Fibroblast of skin of right biceps (primary cell): ENCODE measurements at places on chromosomes 5 and 9.
A peak's percentile ranks its signal among the peaks of the same experiment; 100 is the strongest.

GRCh38 chr5:39116344-39117170, 42.4 kb upstream of the RICTOR start:
- no peak for DNase-seq

- no peak for DNase-seq
Measured at GRCh38 chr5:143552680-143553079, 149.2 kb upstream of the NR3C1 start.

DNA sequence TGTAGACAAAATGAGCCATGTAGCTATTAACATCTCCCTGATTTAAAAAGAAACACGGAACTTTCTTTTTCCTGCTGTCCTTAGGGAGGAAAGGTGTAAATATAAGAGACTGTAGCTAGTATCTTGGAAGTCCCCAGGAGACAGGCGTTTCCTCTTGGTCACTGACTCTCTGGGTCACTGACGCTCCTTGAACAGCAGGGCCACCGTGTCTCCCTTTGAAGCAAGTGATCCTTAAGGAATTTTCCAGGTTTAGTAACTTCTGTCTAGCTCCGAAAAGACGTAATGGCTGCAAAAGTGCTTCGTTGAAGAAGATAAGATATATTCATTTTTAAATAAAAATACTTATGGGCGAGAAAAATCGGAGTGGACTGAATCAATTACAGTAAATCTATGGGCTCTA, 745 bp upstream of the CLTA start:
- DNase-seq: no peak

GRCh38 chr9:96031366-96031824, 155.9 kb downstream of the ERCC6L2 start:
- no peak for DNase-seq

GRCh38 chr5:129972465-129973141, 68.3 kb downstream of the CHSY3 start:
- peak; percentile 23 for DNase-seq

DNA sequence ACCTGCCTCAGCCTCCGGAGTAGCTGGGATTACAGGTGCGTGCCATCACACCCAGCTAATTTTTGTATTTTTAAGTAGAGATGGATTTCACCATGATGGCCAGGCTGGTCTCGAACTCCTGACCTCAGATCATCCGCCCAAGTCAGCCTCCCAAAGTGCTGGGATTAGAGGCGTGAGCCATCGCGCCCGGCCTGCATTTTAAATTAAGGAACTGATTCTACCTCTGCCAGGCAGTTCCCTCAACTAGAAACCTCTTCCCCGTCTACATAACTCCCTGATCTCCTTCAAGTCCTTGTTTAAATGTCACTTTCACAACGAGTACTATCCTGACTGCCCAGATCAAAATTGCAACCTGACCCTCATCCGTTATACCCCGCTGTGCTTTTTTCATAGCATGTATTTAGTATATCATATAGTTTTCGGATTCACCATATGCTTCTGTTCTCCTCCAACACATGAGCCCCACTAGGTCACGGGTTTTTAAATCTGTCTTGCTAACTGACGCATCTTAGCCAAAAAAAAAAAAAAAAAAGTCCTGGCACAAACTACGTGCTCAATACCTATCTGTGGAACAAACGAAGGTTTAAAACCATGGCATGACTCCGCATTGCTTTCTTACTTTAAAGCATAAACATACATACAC, 858 bp upstream of the SOWAHA start:
- DNase-seq: no peak

DNA sequence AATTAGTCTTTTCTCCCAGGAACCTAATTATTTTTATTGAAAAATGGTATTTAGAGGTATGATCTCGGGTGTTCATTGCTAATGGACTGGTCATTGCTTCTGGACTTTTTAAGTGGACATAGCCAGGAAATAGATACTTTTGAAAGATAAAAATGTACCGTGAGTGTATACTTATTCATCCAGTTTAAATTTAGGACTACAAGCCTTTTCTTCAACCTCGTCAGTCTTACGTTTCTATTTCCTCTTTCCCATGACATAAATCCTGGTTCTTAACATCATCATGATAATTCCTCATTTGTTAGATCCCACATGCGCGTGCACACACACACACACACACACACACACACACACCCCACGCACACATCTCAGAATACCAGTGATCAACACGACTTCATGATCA, 15.1 kb downstream of the PDE8B start:
- DNase-seq: no peak

- no peak for DNase-seq
Measured at GRCh38 chr5:144335561-144335960, 164.9 kb downstream of the KCTD16 start.

DNA sequence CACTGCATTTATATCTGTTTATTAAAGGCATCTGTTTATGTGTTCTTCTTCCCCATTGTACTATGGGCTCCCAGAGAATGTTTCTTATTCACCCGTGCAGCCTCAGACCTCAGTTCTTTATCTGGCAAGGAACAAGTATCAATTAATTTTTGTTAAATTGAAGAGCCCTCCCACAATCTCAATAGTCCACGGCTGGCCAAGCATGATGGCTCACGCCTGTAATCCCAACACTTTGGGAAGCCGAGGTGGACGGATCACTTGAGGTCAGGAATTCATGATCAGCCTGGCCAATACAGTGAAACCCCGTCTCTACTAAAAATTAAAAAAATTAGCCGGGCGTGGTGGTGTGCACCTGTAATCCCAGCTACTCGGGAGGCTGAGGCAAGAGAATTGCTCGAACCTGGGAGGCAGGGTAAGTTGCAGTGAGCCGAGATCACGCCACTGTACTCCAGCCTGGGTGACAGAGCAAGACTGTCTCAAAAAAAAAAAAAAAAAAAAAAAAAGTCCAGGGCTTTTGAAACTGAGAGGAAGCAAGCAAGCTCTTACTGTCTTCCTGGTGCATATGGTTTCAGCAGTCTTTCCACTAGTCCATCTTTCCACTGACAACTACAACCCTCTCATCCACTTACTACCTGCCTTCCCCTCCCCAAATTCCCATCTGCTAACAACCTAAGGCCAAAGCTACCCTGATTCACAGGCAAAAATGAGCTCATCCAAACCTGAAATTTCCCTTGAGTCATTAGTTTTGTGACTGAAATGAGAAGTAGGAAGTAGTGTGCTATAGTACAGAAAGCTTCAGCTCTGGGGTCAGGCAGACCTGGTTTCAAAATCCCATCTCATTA, 2.3 kb upstream of the HK3 start:
- no peak for DNase-seq

DNA sequence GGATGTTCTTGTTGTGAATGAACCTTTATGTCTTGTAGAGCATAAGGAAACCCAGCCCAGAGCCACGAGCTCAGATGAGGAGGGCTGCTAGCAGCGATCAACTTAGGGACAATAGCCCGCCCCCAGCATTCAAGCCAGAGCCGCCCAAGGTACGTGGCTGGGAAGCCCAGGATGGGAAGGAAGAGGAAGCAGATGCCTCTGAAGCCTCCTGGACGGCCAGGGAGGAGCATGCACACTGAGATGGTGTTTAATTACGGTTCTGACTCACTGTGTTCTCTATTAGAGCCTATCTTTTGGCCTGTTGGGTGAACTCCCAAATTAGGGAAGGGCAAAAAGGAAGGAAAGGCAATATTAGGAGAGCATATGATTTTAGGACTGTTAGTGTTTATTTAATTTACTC, 75.3 kb downstream of the TJP2 start:
- DNase-seq: no peak

DNA sequence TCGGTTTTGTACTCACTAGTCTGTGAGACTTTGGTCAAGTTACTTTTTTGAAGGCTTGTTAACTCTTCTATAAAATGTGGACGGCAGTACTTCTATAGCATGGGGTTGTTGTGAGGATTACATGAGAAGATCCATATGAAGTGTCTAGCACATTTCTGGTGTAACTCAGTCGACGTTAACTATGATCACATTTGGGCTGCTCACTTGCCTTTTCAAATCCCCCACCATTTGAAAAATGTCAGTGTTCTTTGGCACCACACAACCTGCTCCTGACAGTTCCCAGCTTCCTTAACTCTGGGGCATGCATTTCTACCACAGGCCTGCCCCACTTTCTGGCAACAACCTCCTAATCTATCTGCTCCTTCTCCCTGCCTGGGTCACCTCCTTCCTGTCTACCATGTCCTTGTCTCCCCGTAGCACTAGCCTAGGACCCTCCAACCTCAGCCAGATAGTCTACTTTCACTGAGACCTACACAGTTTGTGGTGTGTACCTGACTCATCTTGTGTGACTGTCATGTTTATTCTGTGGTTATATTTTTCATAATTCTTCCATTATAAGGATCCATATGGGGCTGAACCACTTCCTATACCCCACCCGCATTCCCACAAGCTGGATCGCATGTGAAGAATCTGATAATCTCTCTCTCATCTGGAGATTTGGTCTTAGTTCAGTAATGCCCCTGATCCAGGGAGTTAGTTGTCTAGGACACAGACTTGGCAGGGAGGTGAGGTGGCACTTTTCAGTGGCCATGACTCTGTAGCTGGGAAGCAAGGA, 30.2 kb upstream of the BASP1 start:
- DNase-seq: peak; percentile 86
